ENCODE measurements at places on chromosomes 11 and 22. TPM values are rescaled to one million over a fixed set of nuclear protein-coding genes. Genes with fewer than 3 reads are reported as not detected.

The GNAZ gene
- total RNA-seq, result 0.96 TPM

The CARD16 gene
- 6.5 TPM for total RNA-seq

The DGAT2 gene
- 1.7 TPM for total RNA-seq

The FAM83F gene
- under 0.01 TPM for total RNA-seq

The APOBEC3B gene
- 13.0 TPM for total RNA-seq

The CD3G gene
- not detected for total RNA-seq

The MS4A4E gene
- total RNA-seq, result not detected

The TCN2 gene
- total RNA-seq, result 7.9 TPM

The ACP2 gene
- 25.3 TPM for total RNA-seq

The FANCF gene
- total RNA-seq, result 10.4 TPM

The ESAM gene
- total RNA-seq, result 7.1 TPM

The SNX32 gene
- total RNA-seq, result 0.38 TPM

The TENM4 gene
- 16.6 TPM for total RNA-seq

The FGF4 gene
- total RNA-seq, result not detected

The ANO9 gene
- not detected for total RNA-seq

The TRIM29 gene
- total RNA-seq, result not detected

The MPPED1 gene
- total RNA-seq, result not detected

The CDKN1C gene
- total RNA-seq, result 0.19 TPM

The SYCE3 gene
- total RNA-seq, result not detected

The ASPHD2 gene
- 2.5 TPM for total RNA-seq

The HEPHL1 gene
- not detected for total RNA-seq

The GRM5 gene
- total RNA-seq, result under 0.01 TPM

The OR2AG1 gene
- total RNA-seq, result not detected

The RAB38 gene
- 0.28 TPM for total RNA-seq

The CALCB gene
- not detected for total RNA-seq

The FERMT3 gene
- total RNA-seq, result 9.6 TPM

The PDGFD gene
- total RNA-seq, result 13.0 TPM

The OR8A1 gene
- not detected for total RNA-seq

The CASP1 gene
- total RNA-seq, result 14.7 TPM

The DBX1 gene
- total RNA-seq, result not detected

The C11orf16 gene
- total RNA-seq, result not detected

The MRGPRE gene
- not detected for total RNA-seq
